ENCODE measurements at places on chromosomes 1 and 21.

DNA sequence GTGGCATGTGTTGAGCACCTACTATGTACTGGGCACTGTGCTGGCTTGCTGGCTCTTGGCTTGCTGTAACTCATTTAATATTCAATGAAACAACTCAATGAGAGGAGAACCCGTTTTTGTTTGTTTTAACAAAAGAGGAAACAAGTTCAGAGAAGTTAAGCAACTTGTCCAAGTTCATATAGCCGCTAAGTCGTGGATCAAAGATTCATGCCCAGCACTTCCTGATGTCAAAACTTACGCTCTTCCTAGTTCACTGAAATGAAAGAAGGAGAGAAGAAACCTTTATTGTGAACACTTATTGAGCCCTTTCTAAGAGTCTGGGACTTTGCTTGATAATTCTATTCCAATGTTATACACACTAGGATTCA is 475.9 kb downstream of the PTPRU start:
- DNase-seq: no peak

GRCh38 chr1:3930301-3931006 is 30.4 kb upstream of the C1orf174 start:
- no peak for DNase-seq

DNA sequence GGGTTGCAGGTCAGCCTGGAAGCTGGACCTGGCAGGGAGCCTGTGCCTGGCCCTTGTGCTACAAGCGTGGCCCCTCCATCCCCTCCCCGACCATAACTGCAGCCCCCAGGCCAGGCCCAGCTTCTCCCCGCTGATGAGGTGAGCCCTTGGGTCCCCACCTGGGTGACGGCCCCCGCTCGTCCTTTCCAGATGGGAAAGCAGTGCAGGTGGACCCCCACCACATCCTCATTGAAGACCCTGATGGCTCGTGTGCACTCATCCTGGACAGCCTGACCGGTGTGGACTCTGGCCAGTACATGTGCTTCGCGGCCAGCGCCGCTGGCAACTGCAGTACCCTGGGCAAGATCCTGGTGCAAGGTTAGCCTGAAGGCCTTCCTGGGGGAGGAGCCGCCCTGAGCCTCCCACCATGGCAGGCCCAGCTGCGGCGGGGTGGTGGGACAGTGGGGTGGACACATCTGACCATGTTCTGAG is 56.9 kb downstream of the TRIM11 start:
- peak; percentile 0 for DNase-seq

DNA sequence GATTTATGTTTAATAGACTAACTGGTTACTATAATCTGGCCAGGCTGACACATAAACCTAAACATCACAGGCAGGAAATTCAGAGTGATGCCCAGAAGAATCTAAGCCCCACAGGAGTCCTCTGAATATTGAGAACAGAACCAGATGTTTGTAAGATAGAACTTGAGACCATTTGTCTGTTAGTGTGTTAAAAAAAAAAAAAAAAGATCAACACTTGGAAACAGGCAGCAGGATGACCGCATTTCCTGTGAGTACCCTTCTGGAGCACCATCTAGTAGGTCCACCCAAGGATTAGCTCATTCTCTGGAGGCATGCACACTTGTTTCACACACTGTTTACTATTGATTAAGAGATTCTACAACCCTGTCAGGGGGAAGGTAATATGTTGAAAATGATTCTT is 111.4 kb upstream of the VANGL1 start:
- no peak for DNase-seq

GRCh38 chr21:26572702-26573381 is at the start of gene CYYR1:
TSS of gene CYYR1 (minus strand) at chr21:26573286. CDS start at chr21:26572940, 346 bp downstream.
- DNase-seq: no peak

GRCh38 chr1:230308039-230308438 is 118.1 kb downstream of the PGBD5 start:
- no peak for DNase-seq

DNA sequence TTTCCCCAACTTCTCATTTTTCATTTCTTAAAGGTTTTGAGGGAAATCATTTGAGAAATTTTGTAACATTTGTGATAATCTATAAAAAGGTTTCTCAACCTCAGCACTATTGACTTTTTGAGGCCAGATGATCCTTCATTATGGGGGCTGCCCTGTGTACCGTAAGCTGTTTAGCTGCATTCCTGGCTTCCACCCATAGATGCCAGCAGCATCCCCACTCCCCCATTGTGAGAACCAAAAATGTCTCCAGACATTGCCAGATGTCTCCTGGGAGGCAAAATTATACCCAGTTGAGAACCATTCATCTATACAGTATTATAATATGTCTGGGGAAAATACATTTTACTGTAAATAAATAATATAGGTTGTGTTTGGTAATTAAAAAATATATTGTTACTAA is 146.0 kb downstream of the PBX1 start:
- DNase-seq: no peak

Data from stimulated activated CD4-positive, alpha-beta T cell treated with anti-CD3 and anti-CD28 coated beads, Interleukin-1b, Interleukin-23, amount 100 ng/mL, for 48 hours (primary cell).